ENCODE measurements at places on chromosomes 4 and X.

GRCh38 chr4:54742636-54743399, 85.1 kb downstream of the KIT start:
- H3K36me3 ChIP-seq, result no peaks in the 10 kb centered on the region
- H3K4me1 ChIP-seq, result no peaks in the 10 kb centered on the region

GRCh38 chrX:64976673-64977040, 407 bp upstream of the ZC4H2 start:
- H3K4me3 ChIP-seq, result peak overlapping the region; percentile 57
- no peaks in the 10 kb centered on the region for H3K27me3 ChIP-seq
- no peak overlapping the region for H3K27ac ChIP-seq
- DNase-seq, result no peak
- peaks cover 3% of the 10 kb centered on the region for H3K4me1 ChIP-seq
- H3K36me3 ChIP-seq, result no peaks in the 10 kb centered on the region

- H3K4me1 ChIP-seq, result peaks cover 5% of the 10 kb centered on the region
- no peak for DNase-seq
- peaks cover 99% of the 10 kb centered on the region for H3K36me3 ChIP-seq
- H3K4me3 ChIP-seq, result no peak overlapping the region
- H3K27me3 ChIP-seq, result no peaks in the 10 kb centered on the region
Observed at GRCh38 chrX:154355776-154356140, 18.7 kb downstream of the FLNA start.

DNA sequence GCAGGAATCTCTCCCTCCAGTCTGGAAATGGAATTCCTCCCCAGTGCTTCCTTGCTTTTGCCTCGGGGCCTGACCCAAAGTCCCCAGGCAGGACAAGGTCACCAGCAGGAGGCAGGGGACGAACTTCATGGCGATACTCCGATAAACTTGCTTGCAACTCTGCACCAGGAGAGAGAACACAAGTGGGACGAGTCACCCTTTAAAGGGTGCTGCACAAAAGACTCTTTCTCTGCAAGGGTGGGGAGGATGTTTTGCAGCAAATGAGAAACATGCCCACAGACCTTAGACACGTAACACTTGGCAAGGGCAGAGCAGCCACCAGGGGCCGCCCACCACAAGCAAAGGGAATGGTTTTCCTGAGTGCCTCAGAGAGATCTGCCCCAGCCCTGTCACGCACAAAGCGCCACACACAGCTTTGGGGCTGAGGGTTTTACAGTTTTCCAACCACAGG, at the start of gene FGFBP2:
Gene FGFBP2, minus strand, starts transcription at position 175 of the 451 bp plus-strand sequence. Its CDS starts 46 bp downstream, at position 129.
- H3K4me1 ChIP-seq, result peaks cover 9% of the 10 kb centered on the region
- H3K27ac ChIP-seq, result no peak within 1 kb of the TSS
- H3K27me3 ChIP-seq, result no peaks in the 10 kb centered on the region

GRCh38 chrX:19798423-19798822, 89.0 kb downstream of the SH3KBP1 start:
- no peaks in the 10 kb centered on the region for H3K36me3 ChIP-seq
- H3K27me3 ChIP-seq, result no peaks in the 10 kb centered on the region
- no peak for DNase-seq

GRCh38 chrX:38458071-38458470, 103.3 kb upstream of the TSPAN7 start:
- H3K4me3 ChIP-seq, result no peak overlapping the region
- no peaks in the 10 kb centered on the region for H3K27me3 ChIP-seq
- no peak overlapping the region for H3K27ac ChIP-seq
- no peaks in the 10 kb centered on the region for H3K4me1 ChIP-seq
- no peaks in the 10 kb centered on the region for H3K36me3 ChIP-seq

- no peak overlapping the region for H3K27ac ChIP-seq
- H3K4me1 ChIP-seq, result no peaks in the 10 kb centered on the region
- H3K4me3 ChIP-seq, result no peak overlapping the region
- DNase-seq, result no peak
- no peaks in the 10 kb centered on the region for H3K27me3 ChIP-seq
Observed at GRCh38 chr4:105911426-105911825, 16.2 kb downstream of the NPNT start.

DNA sequence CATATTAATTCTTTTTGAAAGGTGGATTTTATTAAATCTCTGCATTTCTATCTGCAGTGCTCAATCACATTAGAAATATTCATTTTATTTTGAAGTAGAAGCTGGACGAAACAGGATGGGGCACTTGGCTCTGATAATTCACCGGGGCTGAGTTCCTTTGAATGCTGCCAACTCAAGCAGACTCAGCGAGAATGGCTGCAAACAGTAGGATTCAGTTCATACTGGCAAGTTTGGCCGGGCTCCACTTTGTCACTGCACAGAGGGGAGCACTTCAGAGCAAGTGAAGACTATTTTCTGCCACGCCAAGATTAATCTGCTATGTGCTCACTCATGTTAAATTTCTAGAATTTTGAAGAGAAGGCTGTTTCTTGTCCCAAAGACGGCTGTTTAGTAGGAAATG, 30.7 kb upstream of the KLHL8 start:
- H3K27me3 ChIP-seq, result no peaks in the 10 kb centered on the region
- DNase-seq, result no peak
- no peak overlapping the region for H3K4me3 ChIP-seq
- H3K36me3 ChIP-seq, result no peaks in the 10 kb centered on the region
- no peak overlapping the region for H3K27ac ChIP-seq

- H3K36me3 ChIP-seq, result no peaks in the 10 kb centered on the region
- DNase-seq, result no peak
- H3K27ac ChIP-seq, result no peak overlapping the region
- H3K4me3 ChIP-seq, result no peak overlapping the region
- H3K4me1 ChIP-seq, result no peaks in the 10 kb centered on the region
Observed at GRCh38 chrX:10893976-10894375, 217.2 kb upstream of the HCCS start.

- H3K27ac ChIP-seq, result no peak overlapping the region
- no peak overlapping the region for H3K4me3 ChIP-seq
- no peaks in the 10 kb centered on the region for H3K27me3 ChIP-seq
- H3K4me1 ChIP-seq, result no peaks in the 10 kb centered on the region
- DNase-seq, result no peak
- no peaks in the 10 kb centered on the region for H3K36me3 ChIP-seq
Observed at GRCh38 chrX:101759000-101759399, 99.3 kb upstream of the ARMCX2 start.

DNA sequence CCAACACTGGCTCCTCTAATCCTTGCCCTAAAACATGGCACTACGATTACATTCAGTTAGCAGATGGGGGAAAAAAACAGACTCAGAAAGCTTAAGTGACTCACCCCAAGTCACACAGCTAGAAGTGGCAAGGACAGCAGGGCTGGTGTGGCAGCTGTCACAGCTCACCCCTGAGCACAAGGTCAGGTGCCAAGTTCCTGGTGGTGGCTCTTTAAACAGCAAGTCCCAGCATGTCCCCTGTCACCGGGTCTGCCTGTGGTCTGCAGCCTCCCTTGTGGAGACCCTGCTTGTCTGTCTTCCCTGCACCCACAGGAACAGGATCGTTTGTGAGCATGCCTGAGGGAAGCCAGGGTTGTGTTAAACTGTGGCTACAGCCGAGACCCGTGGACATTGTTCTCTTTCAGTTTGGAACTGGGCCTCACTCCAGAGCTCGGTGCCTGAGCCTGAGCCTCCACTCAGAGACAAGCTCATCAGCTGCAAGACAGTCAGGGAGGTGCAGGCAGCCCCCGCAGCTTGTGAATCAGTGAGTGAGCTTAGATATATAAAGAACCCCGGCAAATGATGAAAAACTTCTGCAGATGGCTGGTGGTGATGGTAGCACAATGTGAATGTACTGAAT, 260.8 kb downstream of the BCOR start:
- H3K27me3 ChIP-seq, result no peaks in the 10 kb centered on the region
- H3K36me3 ChIP-seq, result no peaks in the 10 kb centered on the region
- H3K27ac ChIP-seq, result no peak overlapping the region
